ENCODE measurements at places on chromosomes 7 and 10.

GRCh38 chr7:130492523-130493274 lies 814 bp downstream of the MEST start:
- DNase-seq: no peak

DNA sequence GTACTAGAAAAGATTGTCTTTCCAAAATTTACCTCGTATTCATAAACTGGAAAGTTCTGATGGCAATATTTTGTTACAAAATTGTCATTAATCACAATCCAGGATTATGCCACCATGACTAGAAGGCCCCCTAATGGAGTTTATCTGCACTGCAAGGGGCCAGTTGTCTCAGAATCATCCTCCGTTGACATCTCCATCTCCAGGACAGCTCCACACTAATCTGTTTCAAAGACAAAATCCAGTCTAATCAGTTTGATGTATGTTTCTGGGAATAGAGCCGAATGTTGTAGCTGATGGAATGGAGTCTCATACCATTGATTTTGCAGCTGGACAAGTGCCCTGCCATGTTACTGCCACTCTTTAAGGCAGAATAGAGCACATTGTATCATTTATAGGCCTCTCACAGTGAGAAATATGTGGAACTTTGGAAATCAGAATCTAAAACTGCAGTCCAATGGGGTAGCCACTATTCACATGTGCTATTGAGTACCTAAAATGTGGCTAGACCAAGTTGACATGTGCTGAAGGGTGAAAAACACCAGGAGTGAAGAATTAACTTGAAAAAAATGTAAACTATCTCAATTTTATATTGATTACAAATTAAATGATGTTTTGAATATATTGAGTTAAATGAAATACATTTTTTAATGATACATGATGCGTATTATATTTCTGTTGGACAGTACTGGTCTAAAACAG lies 38.3 kb upstream of the TOMM7 start:
- no peak for DNase-seq

DNA sequence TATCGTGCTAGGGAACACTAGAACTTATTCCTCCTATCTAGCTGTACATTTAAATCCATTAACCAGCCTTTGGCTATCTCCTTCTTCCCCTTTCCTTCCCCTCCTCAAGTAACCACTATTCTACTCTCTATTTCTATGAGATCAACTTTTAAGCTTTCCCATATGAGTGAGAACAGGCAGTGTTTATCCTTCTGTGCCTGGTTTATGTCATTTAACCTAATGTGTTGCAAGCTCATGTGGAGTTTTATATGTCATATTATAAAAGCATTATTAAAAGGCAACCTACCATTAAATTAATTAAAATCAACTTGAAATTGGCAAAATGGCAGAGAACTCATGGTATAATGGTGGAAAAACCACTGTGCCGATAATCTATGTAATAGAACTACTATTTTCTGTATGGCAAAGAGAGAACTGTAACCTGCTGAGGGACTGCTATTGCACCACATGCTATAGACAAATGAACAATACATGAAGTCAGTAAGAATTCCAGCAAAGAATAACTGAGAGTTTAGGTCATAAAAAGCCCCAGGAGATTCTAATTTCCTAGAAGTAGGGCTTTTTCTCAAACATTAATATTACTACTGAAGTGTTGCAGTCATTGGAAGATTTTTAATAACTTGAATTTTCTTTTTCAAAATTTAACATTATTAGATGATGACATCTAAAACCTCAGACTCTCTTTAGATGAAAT lies 81.8 kb downstream of the LRRN3 start:
- no peak for DNase-seq

GRCh38 chr10:88042160-88043100 lies 179.0 kb downstream of the PTEN start:
- DNase-seq: peak; percentile 91

GRCh38 chr10:11170574-11170973 lies 152.9 kb downstream of the CELF2 start:
- peak; percentile 52 for DNase-seq

GRCh38 chr10:102007796-102008195 lies 48.2 kb downstream of the ARMH3 start:
- DNase-seq: peak; percentile 14

DNA sequence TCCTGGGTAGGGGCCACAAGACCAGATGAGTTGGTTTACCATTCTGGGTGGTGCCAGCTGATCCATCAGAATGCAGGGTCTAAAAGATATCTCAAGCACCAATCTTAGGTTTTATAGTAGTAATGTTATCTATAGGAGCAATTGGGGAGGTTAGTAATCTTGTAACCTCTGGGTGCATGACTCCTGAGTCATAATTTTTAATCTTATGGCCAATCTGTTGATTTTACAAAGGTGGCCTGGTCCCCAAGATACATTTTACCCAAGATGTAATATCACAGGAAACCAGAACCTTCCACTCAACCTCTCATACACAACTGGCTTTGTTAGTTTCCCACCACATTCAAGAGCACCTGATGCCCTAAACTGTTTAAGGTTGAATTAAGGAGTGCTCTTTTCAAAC lies 79.5 kb downstream of the C1GALT1 start:
- no peak for DNase-seq
